Activated CD4-positive, alpha-beta T cell treated with anti-CD3 and anti-CD28 coated beads, Interleukin-2, Interleukin-4, amounts not matched to agents 100 ng/mL and 50 ng/mL, durations not matched to agents 16 hours and 8 hours (primary cell): ENCODE measurements at places on chromosomes 12 and 14.

DNA sequence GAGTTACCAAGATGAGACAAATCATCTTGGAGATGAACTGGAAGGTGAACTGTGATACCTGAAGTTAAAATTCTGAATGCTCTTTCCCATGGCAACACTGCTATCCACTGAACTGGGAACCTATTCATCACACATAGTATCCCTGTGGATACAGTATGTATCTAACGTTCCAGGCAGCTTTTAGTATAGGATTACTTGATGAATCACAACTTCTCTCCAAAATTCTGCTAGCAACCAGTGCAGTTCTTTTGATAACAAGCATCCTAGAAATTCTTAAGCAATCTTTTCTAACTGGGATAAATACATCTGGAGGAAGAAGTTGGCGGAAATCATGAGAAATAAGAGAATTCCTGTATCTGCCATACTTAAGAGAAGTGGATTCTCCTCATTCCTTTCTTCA lies 66.4 kb downstream of the PAWR start:
- no peak for DNase-seq

DNA sequence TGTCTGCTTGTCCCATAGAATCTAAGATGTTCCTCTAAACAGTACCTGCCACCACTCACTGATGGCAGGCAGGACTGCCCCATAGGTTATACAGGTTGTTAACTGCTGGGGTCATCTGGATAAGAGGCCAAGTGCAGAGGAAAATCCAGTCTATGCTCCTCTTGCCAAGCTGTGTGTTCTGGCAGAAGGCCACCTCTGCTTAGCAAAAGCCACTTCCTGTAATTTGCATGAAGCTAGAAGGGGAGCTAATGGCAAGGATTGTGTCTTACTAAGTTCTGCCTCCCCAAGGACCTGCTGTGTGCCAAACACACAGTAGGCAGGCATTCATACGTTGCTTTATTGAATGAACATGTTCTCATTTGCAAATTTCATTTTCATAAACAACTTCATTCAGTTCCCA lies 445.4 kb downstream of the BCL11B start:
- no peak for DNase-seq

DNA sequence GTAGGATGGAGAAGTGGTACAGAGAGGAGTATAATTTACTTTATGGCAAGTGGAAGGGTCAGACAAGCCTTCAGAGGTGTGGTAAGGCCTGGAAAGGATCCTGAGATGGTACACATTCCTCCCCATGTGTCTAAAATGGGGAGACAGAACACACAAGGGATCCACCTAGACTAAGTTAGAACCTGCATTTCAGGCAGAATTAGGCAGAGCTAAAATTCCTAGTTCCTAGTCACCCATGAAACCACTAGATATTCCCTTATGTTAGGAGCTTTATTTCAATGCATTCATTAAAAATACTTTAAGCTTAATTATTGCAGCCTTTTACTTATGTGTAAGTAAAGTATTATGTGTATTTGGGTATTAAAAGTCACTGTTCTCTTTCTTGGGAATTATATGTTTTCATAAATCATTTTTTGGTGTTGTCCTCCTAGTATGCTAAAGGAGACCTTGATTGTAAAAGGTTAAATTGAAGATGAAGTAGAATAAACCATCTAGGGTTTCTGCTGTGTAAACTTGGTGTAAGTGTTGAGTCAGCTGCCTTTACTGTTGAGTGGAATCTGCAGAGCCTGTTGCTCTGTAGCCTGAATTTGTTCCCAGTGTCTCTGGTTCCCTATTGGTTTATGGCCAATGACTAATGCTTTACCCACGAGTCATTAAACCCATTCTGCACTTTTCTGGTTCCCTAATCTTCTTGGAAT lies 423.2 kb downstream of the ATP23 start:
- no peak for DNase-seq

- no peak for DNase-seq
These were observed 148.1 kb downstream of the SYT1 start for GRCh38 chr12:79012636-79013035.

GRCh38 chr14:93045211-93045674 lies 70.5 kb downstream of the ITPK1 start:
- no peak for DNase-seq

- DNase-seq = no peak
These were observed 19.3 kb downstream of the NFKBIA start for GRCh38 chr14:35385042-35385839.

GRCh38 chr12:96213869-96214268 lies 19.7 kb downstream of the ELK3 start:
- DNase-seq = no peak

DNA sequence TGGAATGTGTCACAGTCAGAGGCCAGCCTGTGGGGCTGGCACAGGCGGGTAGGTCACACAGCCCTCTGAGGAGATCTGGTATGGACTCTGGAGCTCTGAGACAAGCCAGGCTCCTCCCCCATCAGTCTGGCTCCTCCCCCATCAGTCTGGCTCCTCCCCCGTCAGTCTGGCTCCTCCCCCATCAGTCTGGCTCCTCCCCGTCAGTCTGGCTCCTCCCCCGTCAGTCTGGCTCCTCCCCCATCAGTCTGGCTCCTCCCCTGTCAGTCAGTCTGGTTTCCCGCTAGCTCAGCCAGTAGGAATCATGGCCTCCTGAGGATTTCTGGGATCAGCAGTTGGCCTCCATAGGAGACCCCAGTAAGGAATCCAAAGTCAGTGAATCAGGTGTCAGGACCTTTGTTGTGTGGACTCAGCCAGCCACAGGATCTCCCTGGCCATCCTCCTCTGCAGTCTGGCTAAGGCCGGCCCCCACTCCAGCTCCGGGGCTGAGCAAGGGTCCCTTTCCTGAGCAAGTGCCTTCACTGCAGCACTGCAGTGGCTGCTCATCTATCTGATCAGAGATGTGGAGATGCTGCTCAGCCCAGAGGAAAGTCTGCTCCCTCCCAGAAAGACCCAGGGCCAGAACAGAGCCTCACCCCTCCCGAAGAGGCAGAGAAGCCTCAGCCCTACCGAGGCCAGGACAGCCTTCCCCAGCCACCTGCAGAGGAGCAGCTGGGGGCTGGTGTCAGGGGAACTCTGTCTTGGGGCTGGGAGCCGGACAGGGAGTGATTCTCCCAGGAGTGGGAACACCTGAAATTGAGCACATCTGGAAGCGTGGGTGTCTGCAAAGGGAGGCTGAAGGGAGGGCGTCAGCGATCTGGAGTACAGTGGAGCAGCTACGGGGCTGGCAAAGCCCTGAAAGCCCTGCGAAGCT lies 35.7 kb downstream of the IQSEC3 start:
- DNase-seq = no peak

- no peak for DNase-seq
These were observed 89.7 kb downstream of the PTCSC3 start for GRCh38 chr14:36086629-36087395.

- DNase-seq = peak; percentile 24
These were observed at the start of gene SIX4 for GRCh38 chr14:60723907-60724618. SIX4 (minus strand) TSS chr14:60724351; CDS start chr14:60724074, 277 bp downstream.

DNA sequence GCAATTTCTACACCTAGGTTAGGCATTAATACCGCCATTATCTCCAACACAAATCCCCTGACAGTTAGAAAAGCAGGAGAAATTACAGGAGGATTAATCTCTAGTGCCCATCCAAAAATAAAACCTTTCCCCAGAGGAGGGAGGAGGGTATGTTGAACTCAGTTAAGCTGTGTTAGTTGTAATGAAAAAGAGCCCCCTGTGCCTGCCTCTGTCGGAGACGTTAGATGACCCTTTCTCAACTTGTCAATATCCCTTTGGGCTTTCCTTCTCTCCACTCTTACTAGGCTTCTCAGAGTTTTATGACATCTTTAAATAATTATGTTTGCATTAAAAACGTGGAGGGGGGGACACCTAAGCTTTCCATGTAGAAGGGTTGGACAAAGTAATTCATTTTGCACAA lies 278.2 kb downstream of the PDZRN4 start:
- DNase-seq = no peak

DNA sequence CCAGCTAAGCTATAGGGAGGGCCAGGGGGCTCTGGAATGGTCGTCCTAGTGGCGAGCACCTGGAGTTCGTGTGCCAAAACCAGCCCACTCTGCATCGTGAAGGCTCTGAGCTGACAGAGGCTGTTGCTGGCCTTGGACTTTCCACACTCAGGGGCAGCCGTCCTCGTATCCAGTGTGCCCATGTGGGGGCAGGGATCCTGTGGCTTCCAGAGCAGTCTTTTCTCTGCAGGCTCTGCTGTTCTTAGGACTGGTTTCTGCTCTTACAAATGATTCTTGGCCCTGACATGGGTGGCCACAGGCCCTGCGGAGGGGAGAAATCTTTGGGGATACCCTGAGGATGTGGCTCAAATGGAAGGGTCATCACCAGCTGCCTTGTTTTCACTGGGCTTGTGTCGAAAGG lies 177.4 kb upstream of the FKBP4 start:
- DNase-seq = no peak

- no peak for DNase-seq
These were observed 154.6 kb upstream of the OTX2 start for GRCh38 chr14:56964895-56965294.

DNA sequence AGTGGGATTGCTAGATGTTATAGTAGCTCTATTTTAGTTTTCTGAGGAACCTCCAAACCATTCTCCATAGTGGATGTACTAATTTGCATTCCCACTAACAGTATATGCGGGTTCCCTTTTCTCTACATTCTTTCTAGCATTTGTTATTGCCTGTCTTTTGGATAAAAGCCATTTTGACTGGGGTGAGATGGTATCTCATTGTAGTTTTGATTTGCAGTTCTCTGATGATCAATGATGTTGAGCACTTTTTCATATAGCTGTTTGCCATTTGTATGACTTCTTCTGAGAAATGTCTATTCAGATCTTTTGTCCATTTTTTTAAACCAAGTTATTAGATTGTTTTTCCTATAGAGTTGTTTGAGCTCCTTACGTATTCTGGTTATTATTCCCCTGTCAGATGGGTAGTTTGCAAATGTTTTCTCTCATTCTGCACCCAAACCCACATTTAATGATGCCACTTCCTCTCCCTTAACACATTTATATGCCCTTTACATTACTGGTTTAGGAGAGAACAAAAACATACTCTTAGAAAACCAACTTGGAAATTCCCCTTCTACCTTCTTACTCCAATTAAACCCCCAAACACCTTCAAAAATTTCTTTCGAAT lies 48.2 kb downstream of the NELL2 start:
- DNase-seq = peak; percentile 30

DNA sequence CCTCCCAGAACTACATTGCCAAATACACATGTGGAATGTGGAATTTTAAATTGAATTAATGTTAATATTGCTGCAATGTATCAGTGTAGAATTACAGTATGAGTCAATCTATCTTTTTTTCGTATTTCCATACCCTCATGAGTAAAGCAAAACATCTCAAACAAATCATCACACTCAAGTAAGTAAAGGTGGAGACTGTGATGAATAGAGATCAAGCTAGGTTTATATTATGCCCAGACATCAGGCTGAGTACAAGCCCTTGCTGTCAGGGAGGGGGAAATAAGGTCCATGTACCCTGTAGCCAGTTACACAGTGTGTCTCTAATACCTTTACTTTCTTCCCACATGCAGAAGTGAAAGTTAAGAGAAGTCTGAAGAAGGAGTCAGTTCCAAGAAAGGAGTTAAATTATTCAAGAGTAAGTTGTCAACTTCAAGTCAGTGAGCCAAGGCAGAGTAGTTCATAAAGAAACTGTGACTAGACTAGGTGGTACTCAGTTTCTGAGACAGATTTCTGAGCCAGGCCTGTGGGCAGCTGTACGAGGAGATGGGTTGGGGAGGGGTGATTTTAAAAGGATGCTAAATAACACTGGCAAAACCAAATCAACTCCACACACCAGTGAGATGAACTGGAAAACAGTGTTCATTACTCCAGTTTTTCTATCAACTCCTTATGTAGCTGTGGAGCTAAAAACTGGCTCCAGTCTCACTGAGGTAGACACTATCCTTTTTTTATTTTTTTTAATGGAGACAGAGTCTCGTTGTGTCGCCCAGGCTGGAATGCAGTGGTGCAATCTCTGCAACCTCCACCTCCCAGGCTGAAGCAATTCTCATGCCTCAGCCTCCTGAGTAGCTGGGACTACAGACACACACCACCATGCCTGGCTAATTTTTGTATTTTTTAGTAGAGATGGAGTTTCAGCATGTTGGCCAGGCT lies 23.8 kb upstream of the STK38L start:
- peak; percentile 67 for DNase-seq

GRCh38 chr12:13288937-13289652 lies 92.6 kb downstream of the EMP1 start:
- DNase-seq = no peak

- no peak for DNase-seq
These were observed 75.0 kb downstream of the EP400 start for GRCh38 chr12:132024758-132025157.

DNA sequence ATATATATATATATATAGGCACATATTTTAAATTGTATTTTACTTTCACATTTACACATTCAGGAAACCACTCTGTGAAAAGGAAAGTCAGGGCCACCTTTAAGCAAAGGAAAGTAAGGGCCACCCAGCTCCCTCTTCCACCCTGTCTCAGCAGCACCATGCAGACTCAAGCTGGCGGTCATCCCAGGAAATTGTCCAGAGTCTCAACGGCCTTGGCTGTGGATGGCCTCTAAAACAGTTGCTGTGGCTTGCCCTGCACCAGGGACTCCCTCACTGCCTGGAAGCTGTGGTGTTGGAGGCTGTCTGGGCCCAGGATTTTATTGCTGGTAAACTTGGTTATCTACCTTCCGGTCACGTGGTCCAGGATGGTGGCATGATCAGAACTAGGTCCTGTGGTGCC lies 11.8 kb upstream of the RPL10L start:
- DNase-seq = no peak

DNA sequence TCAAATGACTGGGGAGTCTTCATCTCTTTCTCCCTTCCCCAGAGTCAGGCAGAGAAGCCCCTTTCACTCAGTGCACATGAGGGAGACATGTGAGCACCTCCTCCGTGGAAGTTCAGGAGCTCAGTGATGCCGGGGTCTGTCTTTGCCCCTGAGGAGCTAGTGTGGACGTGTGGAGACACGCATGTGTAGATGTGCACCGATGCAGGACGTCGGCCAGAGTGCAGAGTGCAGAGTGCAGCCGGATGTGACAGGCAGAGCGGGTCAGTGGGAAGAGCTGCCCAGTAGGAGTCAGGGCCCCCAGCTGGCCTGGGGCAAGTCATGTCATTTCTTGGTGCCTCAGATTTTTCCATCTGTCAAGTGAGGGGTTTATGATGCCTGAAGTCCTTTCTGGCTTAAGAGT lies 20.7 kb downstream of the TSPAN9 start:
- DNase-seq = no peak

- DNase-seq = peak; percentile 73
These were observed 138.0 kb downstream of the ASCL4 start for GRCh38 chr12:107912421-107913004.

GRCh38 chr14:66038618-66039017 lies 447.6 kb upstream of the CCDC196 start:
- DNase-seq = no peak

DNA sequence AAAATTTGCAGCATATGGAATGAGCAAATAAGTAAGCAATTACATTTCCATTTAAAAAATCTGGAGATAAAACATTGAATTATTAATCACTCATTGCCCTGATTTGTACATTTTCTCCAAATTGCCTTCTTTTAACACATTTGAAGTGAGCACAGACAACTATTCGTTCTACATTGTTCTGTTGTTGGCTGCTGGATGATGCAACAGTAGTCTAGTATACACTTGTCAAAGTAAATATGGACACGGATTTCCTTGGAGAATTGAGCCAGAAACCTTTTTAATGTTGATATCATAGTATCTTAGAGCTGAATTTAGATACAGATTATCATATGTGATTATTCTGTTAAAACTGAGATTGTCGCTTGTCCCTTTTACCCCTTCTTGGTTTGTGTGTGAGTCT lies 188.2 kb downstream of the FUT8 start:
- no peak for DNase-seq

GRCh38 chr12:27399074-27399473 lies 47.5 kb upstream of the SMCO2 start:
- no peak for DNase-seq

- DNase-seq = no peak
These were observed 28.5 kb downstream of the CD9 start for GRCh38 chr12:6228535-6229223.
